Endothelial cell of coronary artery (primary cell): ENCODE measurements at places on chromosomes 7 and 10. TPM values are rescaled to one million over a fixed set of nuclear protein-coding genes. Genes with fewer than 3 reads are reported as not detected.

The PLXNA4 gene
- total RNA-seq: 0.75 and 18.4 TPM in 2 replicates

The GPR26 gene
- total RNA-seq: not detected in 2 replicates

The PNLIP gene
- not detected in 2 replicates for total RNA-seq

The AHR gene
- total RNA-seq: 53.4 and 61.0 TPM in 2 replicates

The TMEM176B gene
- 0.09 TPM in 1 of 2 replicates, not detected in the other for total RNA-seq

The OR2A42 gene
- total RNA-seq: 0.09 TPM in 1 of 2 replicates, not detected in the other
